ENCODE measurements at places on chromosomes 1 and 21. TPM values are rescaled to one million over a fixed set of nuclear protein-coding genes. Genes with fewer than 3 reads are reported as not detected.
A peak's percentile ranks its signal among the peaks of the same experiment; 100 is the strongest.

The TRAF3IP3 gene
- total RNA-seq: 7.1 TPM

The DEPDC1 gene
- total RNA-seq: 1.7 TPM

The VCAM1 gene
- 5.6 TPM for total RNA-seq

The RAB42 gene
- 2.5 TPM for total RNA-seq

The ASPM gene
- total RNA-seq: 4.2 TPM

The KIF1B gene
- 45.4 TPM for total RNA-seq

The NVL gene
- total RNA-seq: 34.6 TPM

The SRP9 gene
- total RNA-seq: 120 TPM

- no peak overlapping the region for H3K4me3 ChIP-seq
- H3K36me3 ChIP-seq: no peaks in the 10 kb centered on the region
- H3K27me3 ChIP-seq: no peaks in the 10 kb centered on the region
Measured at GRCh38 chr1:26820784-26821269, 5.7 kb upstream of the ZDHHC18 start.

GRCh38 chr1:38489844-38490270 is 369.7 kb downstream of the RRAGC start:
- H3K4me1 ChIP-seq: no peaks in the 10 kb centered on the region
- no peak overlapping the region for H3K27ac ChIP-seq
- no peaks in the 10 kb centered on the region for H3K27me3 ChIP-seq
- DNase-seq: peak; percentile 52

DNA sequence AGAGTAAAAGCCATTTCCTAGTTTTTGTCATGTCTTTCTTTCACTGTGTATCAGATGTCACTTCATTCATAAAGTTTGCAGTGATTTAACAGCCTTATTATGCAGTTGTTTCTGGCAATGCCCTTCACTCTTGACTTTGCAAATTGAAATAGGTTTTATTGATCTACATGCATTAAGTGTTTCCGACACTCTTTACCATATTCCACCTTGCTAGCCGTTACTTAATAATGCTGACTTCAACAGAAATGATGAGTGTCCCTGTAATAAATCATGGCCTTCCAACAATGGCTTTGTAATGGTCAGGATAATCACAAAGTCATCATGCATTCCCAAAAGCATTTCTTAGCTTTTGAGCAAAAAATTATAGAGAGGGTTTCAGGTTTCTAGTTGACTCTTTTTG is 236.8 kb upstream of the FMN2 start:
- no peaks in the 10 kb centered on the region for H3K4me1 ChIP-seq
- H3K27me3 ChIP-seq: no peaks in the 10 kb centered on the region
- DNase-seq: no peak
- H3K36me3 ChIP-seq: no peaks in the 10 kb centered on the region

DNA sequence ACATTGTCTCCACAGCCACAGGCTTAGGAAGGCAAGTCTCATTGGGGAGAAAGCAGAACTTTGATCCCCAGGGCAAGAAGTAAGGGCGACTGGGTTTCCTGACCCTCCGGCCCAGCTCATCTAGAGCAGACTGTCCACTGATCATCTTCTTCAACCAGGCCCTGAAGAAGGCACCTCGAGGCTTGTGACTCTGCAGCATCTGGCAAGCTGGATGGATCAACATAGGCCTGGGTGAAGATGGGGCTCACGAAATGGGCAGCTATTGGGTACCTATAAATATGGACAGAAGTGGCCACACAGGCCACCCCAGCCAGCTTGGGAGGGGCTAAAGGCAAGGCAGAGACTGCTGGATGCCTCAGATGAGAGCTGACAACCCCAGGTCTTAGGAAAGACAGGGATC is 13.0 kb downstream of the TAL1 start:
- H3K27ac ChIP-seq: no peak overlapping the region
- no peak overlapping the region for H3K4me3 ChIP-seq
- H3K36me3 ChIP-seq: no peaks in the 10 kb centered on the region
- H3K4me1 ChIP-seq: no peaks in the 10 kb centered on the region

DNA sequence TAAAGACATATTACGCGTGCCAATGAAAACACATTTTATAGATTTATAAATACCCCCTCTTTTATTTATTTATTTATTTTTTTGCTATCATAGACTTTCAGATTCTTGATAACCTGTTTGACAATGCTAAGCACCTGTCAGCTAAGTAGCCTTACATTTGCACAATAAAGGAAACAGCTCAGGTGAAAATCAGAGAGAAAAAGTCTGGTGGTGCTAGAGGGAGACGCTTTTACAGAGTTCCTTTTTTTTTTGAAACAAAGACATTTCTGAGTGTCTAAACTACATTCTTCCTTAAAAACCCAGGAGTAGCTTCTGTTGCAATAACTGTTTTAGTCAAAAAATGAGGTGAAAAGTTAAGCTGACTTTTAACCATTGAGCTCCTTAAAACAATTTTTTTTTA is 1611.6 kb downstream of the NCAM2 start:
- H3K4me3 ChIP-seq: no peak overlapping the region
- H3K27ac ChIP-seq: no peak overlapping the region
- no peaks in the 10 kb centered on the region for H3K27me3 ChIP-seq
- H3K4me1 ChIP-seq: no peaks in the 10 kb centered on the region
- DNase-seq: no peak
- no peaks in the 10 kb centered on the region for H3K36me3 ChIP-seq

DNA sequence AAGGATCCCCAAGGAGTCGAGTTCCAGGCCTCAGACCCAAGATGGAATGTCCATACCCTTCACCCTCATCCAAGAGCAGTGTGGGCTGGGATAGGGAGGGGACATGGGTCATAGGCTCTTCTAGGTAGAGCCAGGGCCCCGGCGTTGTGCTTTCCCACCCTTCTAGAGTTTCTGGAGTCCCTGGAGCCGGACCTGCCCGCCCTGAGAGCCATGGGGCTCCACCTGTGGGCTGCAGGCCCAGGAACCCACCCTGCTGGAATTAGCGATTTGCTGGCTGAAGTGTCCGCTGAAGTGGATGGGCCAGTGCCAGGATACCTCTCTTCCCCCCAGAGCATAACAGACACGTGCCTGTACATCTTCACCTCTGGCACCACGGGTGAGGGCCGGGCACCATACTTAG is 1.1 kb downstream of the SLC27A3 start:
- H3K4me1 ChIP-seq: peaks cover 59% of the 10 kb centered on the region
- no peak for DNase-seq
- peak overlapping the region; percentile 91 for H3K27ac ChIP-seq
- H3K36me3 ChIP-seq: peaks cover 22% of the 10 kb centered on the region
- peak overlapping the region; percentile 78 for H3K4me3 ChIP-seq

DNA sequence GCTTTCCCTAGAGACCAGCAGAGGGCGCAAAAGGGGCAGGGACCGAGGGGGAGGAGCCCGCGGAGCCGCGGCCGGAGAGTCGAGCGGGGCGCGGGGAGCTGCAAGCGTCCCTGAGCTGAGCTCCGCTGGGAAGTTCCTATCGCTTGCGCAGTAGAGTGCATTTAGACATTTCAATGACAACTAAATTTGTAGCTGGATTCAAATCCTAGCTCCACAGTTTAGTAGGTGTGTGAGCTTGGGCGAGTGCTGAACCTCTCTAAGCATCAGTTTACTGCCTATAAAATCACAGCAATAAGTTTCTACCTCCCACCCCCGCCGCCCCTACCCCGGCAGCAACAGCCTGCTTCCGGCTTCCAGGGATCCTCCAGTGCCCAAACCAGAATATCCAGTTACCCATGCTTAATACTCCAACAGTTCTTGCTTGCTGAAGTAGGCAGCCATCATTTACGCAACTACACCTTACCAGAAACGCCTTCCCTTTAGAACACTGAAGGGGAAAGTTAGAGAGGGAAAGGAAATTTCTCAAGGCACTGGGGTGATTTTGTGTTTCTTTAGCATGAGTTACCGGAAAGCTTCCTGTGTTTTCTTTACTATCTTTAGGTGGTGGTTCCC is 9.1 kb downstream of the TLR5 start:
- no peaks in the 10 kb centered on the region for H3K36me3 ChIP-seq
- peak overlapping the region; percentile 54 for H3K27ac ChIP-seq
- H3K4me3 ChIP-seq: peak overlapping the region; percentile 41
- H3K27me3 ChIP-seq: no peaks in the 10 kb centered on the region
- peaks cover 61% of the 10 kb centered on the region for H3K4me1 ChIP-seq

DNA sequence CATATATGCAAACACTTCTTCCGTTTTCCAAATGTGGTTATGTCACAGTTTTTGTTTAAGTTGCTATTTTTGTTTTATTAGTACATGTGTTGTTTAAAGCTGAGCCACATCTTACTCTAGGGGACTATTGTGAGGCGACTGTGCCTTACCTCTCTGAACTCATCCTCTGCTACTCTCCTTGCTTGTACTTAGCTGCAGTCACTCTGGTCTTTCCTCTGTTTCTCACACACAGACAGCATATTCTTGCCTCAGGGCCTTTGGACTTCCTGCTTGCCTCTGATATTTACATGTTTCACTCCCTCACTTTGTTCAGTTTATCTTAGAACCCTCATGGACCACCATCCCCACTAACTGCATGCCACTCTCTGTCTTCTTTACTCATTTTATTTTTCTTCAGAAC is 101.1 kb downstream of the MACF1 start:
- H3K4me1 ChIP-seq: no peaks in the 10 kb centered on the region
- H3K36me3 ChIP-seq: no peaks in the 10 kb centered on the region
- no peak overlapping the region for H3K27ac ChIP-seq
- no peak for DNase-seq
- no peaks in the 10 kb centered on the region for H3K27me3 ChIP-seq

DNA sequence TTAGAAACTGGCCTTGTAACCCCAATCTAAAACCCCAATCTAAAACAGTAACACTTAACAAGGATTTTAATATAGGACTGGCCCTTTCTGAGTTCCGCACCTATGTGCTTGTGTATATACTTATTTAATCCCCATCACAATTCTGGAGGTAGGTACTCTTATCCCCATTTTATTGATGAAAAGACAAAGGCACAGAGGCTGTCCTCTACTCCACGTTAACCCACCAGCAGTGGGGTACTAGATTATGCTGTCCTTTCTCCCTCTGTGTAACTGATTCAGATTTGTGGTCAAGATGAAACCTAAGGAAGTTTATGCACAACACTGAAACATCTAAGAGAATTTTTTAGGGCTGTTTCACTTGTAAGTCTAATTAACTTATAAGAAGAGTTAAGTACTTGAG is 175.3 kb downstream of the RERE start:
- no peaks in the 10 kb centered on the region for H3K36me3 ChIP-seq
- no peaks in the 10 kb centered on the region for H3K27me3 ChIP-seq
- no peak overlapping the region for H3K27ac ChIP-seq
- no peak overlapping the region for H3K4me3 ChIP-seq
- peaks cover 6% of the 10 kb centered on the region for H3K4me1 ChIP-seq

- no peaks in the 10 kb centered on the region for H3K4me1 ChIP-seq
- H3K27me3 ChIP-seq: no peaks in the 10 kb centered on the region
- H3K36me3 ChIP-seq: no peaks in the 10 kb centered on the region
- no peak for DNase-seq
- H3K27ac ChIP-seq: no peak overlapping the region
Measured at GRCh38 chr1:213138391-213138790, 87.3 kb downstream of the RPS6KC1 start.

All from vagina (tissue), 2 donors.